ENCODE measurements at places on chromosomes 1 and 21.

GRCh38 chr1:160251687-160252526 is 10.4 kb downstream of the DCAF8 start:
- no peak overlapping the region for H3K27ac ChIP-seq
- H3K4me3 ChIP-seq, result no peak overlapping the region
- DNase-seq, result peak; percentile 54
- no peaks in the 10 kb centered on the region for H3K4me1 ChIP-seq
- peaks cover 49% of the 10 kb centered on the region for H3K36me3 ChIP-seq

GRCh38 chr1:245156736-245157505 is 2.1 kb downstream of the KIF26B start:
- H3K4me3 ChIP-seq, result peak overlapping the region; percentile 58
- peaks cover 44% of the 10 kb centered on the region for H3K36me3 ChIP-seq
- H3K27me3 ChIP-seq, result peaks cover 31% of the 10 kb centered on the region
- H3K27ac ChIP-seq, result no peak overlapping the region
- H3K4me1 ChIP-seq, result peaks cover 9% of the 10 kb centered on the region
- DNase-seq, result no peak

- no peak overlapping the region for H3K27ac ChIP-seq
- no peak for DNase-seq
- no peaks in the 10 kb centered on the region for H3K36me3 ChIP-seq
- no peaks in the 10 kb centered on the region for H3K4me1 ChIP-seq
- no peak overlapping the region for H3K4me3 ChIP-seq
Measured at GRCh38 chr1:147062956-147063355, 109.3 kb downstream of the PRKAB2 start.

DNA sequence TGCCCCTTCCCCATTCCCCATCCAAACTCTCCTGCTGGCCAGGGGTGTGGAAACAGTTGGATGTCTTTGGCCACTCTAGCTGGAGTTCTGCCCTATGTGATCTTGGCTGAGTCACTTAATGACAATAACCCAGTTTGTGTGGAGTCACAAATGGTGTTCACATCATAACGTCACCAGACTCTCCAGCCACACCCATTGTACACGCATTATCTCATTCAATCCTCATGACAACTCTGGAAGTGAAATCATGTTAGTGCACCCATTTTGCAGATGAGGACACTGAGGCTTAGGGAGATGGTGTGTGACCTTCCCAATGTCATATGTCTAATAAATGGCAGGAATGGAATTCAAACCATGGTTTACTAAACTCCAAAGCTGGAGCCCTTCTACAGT is 1.2 kb upstream of the CDA start:
- no peak for DNase-seq
- no peak overlapping the region for H3K4me3 ChIP-seq
- no peaks in the 10 kb centered on the region for H3K4me1 ChIP-seq
- no peaks in the 10 kb centered on the region for H3K27me3 ChIP-seq

DNA sequence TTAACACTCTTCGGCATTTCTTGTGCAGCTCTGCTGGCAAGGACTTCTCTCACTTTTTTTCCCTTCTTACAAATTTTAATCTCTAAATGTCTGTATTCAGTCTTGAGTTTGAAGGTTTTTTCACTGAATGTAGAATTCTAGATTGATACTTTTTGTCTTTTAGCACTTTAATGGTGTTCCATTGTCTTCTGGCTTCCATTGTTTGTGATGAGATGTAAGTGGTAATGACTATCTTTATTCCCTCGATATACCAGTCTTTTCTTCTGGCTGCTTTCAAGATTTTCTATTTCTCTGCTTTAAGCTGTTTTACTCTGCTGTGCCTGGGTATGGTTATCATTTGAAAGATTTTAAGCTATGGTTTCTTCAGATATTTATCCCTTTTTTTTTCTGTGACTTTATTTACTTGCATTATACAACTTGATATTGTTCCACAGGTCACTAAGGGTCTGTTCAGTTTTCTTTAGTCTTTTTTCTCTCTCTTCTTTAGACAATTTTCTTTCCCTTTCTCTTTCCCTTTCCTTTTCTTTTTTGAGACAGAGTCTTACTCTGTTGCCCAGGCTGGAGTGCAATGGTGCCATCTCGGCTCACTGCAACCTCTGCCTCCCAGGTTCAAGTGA is 35.8 kb downstream of the DYRK1A start:
- H3K4me1 ChIP-seq, result no peaks in the 10 kb centered on the region
- H3K27ac ChIP-seq, result no peak overlapping the region
- no peaks in the 10 kb centered on the region for H3K36me3 ChIP-seq
- H3K27me3 ChIP-seq, result no peaks in the 10 kb centered on the region
